Upper lobe of right lung (tissue), 1 donor: ENCODE measurements at places on chromosomes 1 and 21. TPM values are rescaled to one million over a fixed set of nuclear protein-coding genes. Genes with fewer than 3 reads are reported as not detected.

GRCh38 chr1:39167632-39168209 is 36.8 kb upstream of the MACF1 start:
- no peak for DNase-seq

DNA sequence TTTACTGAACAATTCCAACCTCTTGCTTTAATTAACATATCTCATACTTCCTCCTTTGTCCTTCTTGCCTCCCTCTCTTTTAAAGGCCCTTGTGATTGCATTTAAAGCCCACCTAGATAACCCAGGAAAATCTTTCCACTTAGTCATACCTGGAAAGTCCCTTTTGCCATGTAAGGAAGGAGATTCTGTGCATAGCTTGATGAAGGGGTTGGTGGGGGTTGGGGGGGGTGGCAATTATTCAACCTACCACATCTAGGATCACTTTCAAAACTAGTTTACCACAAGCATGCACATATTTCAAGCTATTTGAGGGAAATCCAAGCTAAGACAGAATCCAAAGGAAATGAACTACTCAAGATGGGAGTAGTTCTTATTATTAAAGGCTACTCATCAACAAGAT is 249.1 kb upstream of the PTBP2 start:
- no peak for DNase-seq

- no peak for DNase-seq
Observed at GRCh38 chr1:153617663-153618062, 1.5 kb upstream of the S100A14 start.

DNA sequence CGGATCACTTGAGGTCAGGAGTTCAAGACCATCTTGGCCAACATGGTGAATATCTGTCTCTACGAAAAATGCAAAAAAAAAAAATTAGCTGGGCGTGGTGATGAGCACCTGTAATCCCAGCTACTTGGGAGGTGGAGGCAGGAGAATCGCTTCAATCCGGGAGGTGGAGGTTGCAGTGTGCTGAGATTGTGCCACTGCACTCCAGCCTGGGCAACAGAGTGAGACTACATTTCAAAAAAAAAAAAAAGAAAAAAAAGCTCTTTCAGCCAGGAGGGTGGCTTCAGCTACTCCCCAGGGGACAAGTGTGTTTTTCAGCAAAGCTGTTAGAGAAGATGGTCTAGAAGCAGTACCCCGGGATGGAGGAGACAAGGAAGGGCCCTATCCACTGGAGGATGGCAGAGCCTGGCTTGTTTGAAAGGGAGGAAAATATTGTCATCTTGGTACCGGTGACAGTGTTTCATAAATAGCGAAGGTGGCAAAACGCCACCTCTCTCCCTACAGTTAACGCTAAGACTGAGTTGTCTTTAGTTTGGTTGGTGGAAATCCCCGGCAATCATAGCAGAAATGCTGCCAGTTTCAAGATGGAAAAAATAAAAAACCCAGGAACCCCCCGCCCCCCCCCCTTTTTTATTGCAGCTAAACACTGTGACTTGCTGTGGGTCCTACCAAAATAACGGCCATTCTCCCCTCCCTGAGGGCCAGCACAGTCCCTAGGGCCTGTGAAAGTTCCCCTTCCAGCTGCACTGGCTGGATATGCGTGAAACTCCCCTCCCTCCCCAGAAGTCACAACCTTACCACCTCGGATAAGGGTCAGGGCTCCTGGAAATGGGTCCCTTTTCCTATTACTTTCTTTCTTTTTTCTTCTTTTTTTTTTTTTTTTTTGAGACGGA is 3.5 kb downstream of the PIK3CD start:
- no peak for DNase-seq

The PTGS2 gene
- total RNA-seq, result 30.4 TPM
